Dermis microvascular lymphatic vessel endothelial cell (primary cell): ENCODE measurements at places on chromosomes 5 and 9. TPM values are rescaled to one million over a fixed set of nuclear protein-coding genes. Genes with fewer than 3 reads are reported as not detected.
A peak's percentile ranks its signal among the peaks of the same experiment; 100 is the strongest.

DNA sequence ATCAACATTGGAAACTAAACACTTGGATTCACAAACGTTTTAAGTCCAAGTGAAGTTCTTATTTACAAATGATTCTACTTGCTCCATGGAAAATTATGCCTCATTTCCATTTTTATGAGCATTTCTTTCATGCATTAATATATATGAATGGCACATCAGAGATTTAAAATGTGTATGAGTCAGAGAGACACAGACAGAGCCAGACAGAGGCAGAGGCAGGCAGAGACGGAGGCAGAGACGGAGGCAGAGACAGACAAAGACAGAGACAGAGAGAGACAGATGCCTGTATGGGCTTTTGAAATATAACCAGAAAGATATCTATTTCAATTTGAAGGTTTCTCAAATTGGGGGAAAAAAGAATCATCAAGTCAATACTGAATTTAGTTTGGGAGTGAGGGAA lies 649.0 kb downstream of the PTPRD start:
- no peak for DNase-seq

DNA sequence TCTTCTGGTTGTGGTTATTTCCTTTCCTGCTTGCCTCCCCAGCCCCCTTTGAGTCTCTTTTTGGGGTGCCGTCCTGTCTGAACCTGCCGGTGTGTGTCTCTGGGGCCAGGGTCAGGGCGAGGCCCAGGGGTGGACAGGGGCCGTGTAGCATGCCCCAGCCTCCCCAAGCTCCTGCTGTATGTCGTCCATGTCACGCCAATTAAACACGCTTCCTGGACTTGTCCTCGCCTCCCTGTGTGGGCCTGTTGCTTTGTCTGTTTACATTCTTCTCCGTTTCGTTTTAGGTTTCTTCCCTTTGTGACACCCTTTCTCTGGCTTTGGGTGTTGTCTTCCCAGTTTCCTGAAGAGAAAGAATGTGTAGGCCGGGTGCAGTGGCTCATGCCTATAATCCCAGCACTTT lies 28.5 kb upstream of the HMCN2 start:
- no peak for DNase-seq

DNA sequence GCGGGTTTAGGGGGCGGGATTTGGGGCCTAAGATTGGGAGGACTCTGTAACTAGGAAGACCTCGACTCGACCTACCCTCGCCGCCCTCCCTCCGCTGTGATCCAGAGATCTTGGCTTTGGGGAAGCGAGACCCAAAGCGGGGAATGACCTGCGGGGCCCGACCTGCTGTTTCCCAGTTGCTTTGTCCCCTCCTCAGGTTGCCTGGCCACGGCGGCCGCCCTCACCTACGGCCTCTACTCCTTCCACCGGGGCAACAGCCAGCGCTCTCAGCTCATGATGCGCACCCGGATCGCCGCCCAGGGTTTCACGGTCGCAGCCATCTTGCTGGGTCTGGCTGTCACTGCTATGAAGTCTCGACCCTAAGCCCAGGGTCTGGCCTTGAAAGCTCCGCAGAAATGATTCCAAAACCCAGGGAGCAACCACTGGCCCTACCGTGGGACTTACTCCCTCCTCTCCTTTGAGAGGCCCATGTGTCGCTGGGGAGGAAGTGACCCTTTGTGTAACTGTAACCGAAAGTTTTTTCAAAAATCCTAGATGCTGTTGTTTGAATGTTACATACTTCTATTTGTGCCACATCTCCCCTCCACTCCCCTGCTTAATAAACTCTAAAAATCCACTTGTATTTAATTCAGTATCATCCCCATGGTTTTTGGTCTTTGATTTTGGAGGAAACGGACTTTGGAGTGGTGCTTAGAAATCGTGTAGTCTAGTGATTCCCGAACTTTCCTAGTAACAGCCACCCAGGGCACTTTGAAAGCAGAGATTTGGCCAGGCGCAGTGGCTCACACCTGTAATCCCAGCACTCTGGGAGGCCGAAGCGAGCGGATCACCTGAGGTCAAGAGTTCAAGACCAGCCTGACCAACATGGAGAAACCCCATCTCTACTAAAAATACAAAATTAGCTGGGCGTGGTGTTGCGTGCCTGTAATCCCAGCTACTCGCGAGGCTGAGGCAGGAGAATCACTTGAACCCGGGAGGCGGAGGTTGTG lies 878 bp downstream of the HIGD2A start:
- no peak for DNase-seq

GRCh38 chr5:1737790-1738405 lies 61.7 kb downstream of the MRPL36 start:
- DNase-seq, result peak; percentile 35

GRCh38 chr5:107408564-107408963 lies 262.2 kb downstream of the EFNA5 start:
- DNase-seq, result no peak

DNA sequence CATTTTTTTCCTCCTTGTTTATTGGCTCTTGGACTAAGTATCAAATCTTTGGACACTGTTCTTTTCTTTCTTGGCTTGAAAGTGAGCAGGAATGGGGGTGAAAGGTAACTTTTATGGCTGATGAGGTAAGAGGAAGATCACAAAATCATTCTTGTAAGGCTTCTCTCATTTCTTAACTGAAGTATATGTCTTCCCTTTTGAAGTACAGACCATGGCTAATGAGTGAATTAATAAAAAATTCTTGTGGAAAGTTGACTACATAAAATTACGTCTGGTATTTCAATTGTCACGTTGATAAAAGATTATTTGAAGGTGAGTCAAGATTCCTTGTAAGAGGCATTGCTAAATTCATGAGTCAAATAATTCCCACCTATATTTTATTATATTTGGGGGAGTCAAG lies 25.1 kb downstream of the VCAN start:
- DNase-seq, result no peak

Gene PDLIM4
- 20.7 and 26.7 TPM in 2 replicates for total RNA-seq

Gene PCDHGA9
- 1.4 and 2.4 TPM in 2 replicates for total RNA-seq

Gene ANKRD18A
- total RNA-seq, result not detected in 2 replicates
